ENCODE measurements at places on chromosomes 3 and 15.

DNA sequence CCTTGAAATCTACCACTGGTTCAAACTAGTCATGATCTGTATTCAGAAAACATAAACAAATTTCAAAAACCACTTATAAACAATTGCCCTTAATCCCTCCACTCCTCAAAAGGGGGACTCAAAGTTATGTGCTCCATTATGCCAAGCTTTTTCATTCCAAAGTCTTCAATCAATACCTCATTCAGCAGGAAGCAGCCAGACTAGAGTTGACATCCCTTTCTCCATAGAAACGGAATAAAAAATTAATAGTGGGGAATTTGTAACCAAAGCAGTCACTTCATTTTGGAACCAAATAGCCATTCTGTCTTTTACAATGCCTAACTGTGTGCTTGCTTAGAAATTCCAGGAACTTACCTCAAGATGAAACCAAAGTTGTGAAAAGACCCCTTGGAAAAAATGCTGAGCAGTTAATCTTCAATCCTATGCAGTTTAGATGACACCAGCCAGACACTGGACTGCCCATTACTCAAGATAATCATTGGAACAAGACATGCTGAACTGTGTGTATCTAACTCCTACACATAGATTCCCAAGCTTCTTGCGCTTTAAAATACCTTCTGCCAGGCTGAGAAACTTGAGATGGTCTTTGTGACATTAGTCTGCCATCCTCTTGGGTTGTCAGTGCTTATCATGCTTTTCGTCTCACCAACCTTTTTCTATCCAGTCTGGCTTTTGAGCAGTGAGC is 406.2 kb downstream of the PLOD2 start:
- no peak for DNase-seq

- no peak for DNase-seq
Measured at GRCh38 chr3:143648218-143648617, 200.1 kb downstream of the SLC9A9 start.

- DNase-seq: no peak
Measured at GRCh38 chr3:135911110-135911509, 54.4 kb upstream of the PPP2R3A start.

GRCh38 chr3:72708441-72708840 is 139.8 kb downstream of the SHQ1 start:
- DNase-seq: no peak

DNA sequence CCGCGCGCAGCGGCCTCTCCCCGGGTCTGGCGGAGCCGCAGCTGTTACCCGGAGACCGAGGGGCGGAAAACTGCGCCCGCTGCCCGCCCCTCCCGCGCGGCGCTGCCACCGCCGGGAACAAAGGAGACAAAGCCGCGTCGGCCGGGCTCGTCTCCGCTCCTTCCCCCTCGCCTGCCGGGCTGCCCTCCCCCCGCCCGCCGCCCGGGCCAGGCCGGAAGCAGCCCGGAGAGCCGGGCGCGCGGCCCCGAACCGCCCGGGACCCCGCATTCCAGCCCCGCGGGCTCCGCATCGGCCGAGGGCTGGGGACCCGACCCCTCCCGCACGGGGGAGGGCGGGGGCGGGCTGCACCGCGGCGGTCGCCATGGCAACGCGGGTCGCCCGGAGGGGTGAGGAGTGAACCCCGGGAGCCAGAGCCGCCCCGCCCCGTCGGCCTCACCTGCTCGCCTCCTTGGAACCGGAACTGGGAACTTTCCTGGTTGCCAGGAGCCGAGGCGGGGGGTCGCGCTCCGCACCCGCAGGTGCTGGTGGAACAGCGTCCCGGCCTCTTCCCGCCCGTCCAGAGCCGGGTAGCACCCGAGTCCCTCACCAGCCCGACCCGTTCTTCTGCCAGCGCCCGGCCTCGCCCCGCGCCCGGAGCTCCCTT is 448 bp downstream of the PLXNB1 start:
- peak; percentile 67 for DNase-seq

- no peak for DNase-seq
Measured at GRCh38 chr15:68821190-68821840, 620 bp upstream of the ANP32A start.
